ENCODE measurements at places on chromosomes 1 and 21. TPM values are rescaled to one million over a fixed set of nuclear protein-coding genes. Genes with fewer than 3 reads are reported as not detected.
A peak's percentile ranks its signal among the peaks of the same experiment; 100 is the strongest.

DNA sequence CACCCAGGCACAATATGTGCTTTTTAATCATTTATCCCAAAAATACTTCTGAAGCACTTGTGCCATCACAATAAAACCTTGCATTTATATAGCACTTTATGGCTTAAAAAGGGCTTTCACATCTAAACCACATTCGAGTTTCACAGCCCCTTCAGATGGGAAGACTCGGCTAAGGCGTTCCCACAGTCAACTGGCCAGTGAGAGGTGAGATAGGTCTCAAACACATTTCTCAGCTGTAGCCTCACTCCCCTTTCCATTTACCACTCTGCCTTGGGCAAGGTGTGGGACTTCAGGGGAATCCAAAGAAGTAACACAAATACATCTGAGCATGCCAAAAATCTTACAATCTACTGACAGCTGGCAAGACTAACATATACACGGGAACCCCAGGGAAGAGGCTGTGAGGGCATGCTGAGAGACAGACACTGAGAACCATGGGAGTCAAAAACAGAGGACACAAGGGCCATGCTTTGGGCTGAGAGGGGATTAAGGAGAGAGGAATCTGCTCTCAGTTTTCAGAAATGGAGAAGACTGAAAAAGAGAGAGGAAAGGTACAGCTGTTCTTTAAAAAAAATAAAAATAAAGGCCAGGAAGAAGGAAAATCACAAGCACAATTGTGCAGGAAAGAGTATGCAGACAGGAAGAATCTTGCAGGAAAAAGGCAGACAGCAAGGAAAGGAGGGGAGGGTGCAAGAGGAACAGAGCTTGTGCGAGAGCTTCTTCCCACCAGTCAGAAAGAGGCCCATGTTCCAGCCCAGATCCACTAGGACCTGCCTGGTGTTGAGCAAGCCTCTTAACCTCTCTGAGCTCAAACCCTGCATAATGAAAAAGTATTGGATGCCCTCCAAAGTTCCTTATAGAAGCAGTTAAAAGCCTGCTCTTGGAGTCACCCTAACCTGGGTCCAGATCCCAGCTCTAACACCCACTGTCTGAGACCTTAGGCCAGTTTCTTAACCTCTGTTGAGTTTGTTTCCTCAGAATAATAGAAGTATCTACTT, 73.5 kb downstream of the JAK1 start:
- H3K27ac ChIP-seq = no peak overlapping the region
- no peak overlapping the region for H3K4me3 ChIP-seq
- peaks cover 75% of the 10 kb centered on the region for H3K4me1 ChIP-seq
- no peaks in the 10 kb centered on the region for H3K36me3 ChIP-seq
- H3K27me3 ChIP-seq = no peaks in the 10 kb centered on the region

Gene LCE1A
- 502 TPM for total RNA-seq

GRCh38 chr1:194734970-194735369, 1548.6 kb upstream of the B3GALT2 start:
- no peak overlapping the region for H3K27ac ChIP-seq
- H3K4me1 ChIP-seq = no peaks in the 10 kb centered on the region
- no peak overlapping the region for H3K4me3 ChIP-seq
- H3K27me3 ChIP-seq = no peaks in the 10 kb centered on the region
- H3K36me3 ChIP-seq = no peaks in the 10 kb centered on the region

DNA sequence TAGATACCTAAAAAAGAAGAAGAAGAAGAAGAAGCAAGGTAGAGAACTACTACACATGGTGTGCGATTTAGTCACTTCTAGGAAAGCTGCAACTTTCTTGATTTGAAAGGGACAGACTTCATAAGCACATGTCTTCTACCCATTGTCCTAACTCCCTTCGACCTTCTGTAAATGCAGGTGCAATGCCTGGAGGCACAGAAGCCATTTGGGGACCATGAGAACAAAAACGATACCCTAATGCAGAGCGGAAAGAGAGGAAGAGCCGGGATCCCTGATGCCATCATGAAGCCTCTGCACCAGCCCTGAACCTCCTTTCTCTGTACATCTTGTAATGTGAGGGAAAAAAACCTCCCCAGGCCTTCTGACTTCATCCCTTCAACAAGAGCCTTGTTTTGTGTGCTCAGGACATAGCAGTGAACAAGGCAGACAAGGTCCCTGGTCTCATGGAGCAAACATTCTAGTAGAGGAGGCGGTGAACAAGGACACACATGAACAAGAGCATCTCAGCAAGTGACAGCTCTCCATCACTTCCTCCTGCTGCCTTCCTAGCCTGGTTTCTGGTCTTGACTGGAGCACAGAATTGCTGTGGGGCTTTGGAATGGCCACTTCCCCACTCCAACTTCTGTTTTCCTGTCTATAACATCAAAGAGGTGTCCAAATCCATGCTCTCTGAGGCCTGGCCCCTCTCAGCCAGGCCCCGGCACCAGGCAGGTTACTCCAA, 5.5 kb upstream of the LAPTM5 start:
- peaks cover 9% of the 10 kb centered on the region for H3K4me1 ChIP-seq
- no peaks in the 10 kb centered on the region for H3K27me3 ChIP-seq
- H3K36me3 ChIP-seq = no peaks in the 10 kb centered on the region
- H3K4me3 ChIP-seq = no peak overlapping the region
- no peak overlapping the region for H3K27ac ChIP-seq

GRCh38 chr1:104264521-104264920, 514.8 kb downstream of the AMY1C start:
- no peaks in the 10 kb centered on the region for H3K27me3 ChIP-seq
- no peak overlapping the region for H3K4me3 ChIP-seq
- no peaks in the 10 kb centered on the region for H3K4me1 ChIP-seq

DNA sequence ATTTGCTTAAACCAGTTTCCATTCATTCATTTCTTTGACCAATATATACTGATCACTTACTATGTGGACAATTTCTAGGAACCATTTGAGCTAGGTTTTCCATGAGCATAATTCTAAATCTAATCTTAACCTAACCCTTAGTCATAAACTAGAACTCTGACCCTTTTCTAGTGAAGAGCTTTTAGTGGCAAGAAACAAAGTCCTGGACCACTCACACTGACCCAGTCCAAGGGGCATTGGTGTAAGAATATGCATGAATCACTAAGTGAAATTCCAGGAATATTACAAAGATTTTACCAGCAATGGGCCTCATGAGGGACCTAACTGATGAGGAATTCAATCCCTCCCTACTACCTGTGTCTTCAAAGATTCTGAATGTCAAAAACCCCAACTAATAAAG, 40.6 kb upstream of the SLC2A1 start:
- H3K27ac ChIP-seq = no peak overlapping the region
- no peak for DNase-seq
- no peaks in the 10 kb centered on the region for H3K4me1 ChIP-seq
- H3K27me3 ChIP-seq = no peaks in the 10 kb centered on the region
- no peaks in the 10 kb centered on the region for H3K36me3 ChIP-seq
- H3K4me3 ChIP-seq = no peak overlapping the region

- H3K4me3 ChIP-seq = peak overlapping the region; percentile 23
- no peak for DNase-seq
- peak overlapping the region; percentile 87 for H3K27ac ChIP-seq
- H3K36me3 ChIP-seq = no peaks in the 10 kb centered on the region
- H3K4me1 ChIP-seq = peaks cover 96% of the 10 kb centered on the region
Observed at GRCh38 chr1:10775763-10776162, 20.7 kb downstream of the CASZ1 start.

Gene GBP1
- total RNA-seq = 13.0 TPM

DNA sequence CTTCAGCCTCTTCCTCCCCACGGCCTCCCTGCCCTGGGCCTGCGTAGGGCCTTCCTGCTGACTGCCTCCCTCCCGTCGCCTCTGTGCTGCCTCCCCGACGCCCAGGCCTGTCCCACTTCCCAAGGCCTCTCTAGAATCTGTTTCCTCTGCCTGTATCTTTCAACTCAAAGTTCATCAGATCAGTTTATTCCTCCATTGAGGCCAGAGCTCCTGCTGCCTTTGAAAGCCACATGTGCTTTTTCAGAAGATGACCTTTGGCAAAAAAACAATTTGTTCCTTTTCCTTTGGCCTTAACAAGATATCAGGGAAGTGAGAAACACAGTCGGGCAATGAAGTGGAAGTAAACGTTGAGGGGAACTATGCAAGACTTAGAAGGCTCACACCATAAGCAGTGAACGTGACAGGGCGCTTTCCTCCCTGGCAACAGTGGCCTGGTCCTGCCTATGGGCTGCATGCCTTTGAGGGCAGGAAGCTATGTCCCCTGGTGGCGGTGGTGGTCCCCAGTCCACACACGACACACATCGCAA, 85.9 kb downstream of the PSMG1 start:
- no peaks in the 10 kb centered on the region for H3K27me3 ChIP-seq
- no peak for DNase-seq
- H3K4me3 ChIP-seq = no peak overlapping the region
- no peaks in the 10 kb centered on the region for H3K36me3 ChIP-seq

DNA sequence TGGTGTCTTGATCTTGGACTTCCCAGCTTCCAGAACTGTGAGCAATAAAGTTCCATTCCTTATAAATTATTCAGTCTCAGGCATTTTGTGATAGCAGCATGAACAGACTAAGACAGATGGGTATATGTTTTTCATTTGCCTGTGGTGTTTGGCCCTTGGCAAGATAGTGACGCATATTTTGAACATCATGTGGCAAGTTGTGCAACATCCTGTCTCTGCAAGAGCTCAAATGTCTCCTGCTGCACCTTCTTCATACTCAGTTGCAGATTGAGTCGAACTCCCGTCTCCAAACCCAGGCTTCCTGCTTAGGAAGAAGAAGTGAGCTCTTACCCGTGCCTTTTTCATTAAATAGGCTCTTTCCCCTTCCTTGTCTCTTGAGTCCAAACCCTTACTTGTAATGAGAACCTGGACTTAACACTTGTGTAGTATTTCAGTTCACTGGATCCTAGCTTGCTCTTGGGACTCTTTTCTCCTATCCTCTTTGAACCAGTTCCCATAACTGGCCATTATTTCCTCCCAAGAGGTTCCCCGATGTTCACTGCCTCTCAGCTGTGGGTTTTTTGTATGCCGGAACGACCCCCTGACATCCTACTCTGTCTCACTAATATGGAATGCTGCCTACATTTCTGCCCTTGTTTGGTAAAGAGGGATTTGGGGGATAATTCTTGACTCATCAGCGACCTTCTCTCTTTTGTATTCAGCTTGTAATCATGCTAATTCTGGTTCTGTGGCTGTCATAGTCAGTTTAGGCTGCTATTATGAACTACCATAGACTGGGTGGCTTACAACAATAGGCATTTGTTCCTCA, 125.0 kb upstream of the KCNK2 start:
- H3K27ac ChIP-seq = peak overlapping the region; percentile 7
- no peaks in the 10 kb centered on the region for H3K36me3 ChIP-seq
- no peaks in the 10 kb centered on the region for H3K27me3 ChIP-seq
- DNase-seq = peak; percentile 68
- no peaks in the 10 kb centered on the region for H3K4me1 ChIP-seq

GRCh38 chr1:231278100-231278790, 37.2 kb downstream of the GNPAT start:
- no peak overlapping the region for H3K27ac ChIP-seq
- peaks cover 43% of the 10 kb centered on the region for H3K36me3 ChIP-seq
- DNase-seq = no peak
- no peak overlapping the region for H3K4me3 ChIP-seq
- no peaks in the 10 kb centered on the region for H3K4me1 ChIP-seq
- no peaks in the 10 kb centered on the region for H3K27me3 ChIP-seq

Gene S100A14
- total RNA-seq = 359 TPM

GRCh38 chr1:112034277-112034676, 44.8 kb upstream of the KCND3 start:
- no peaks in the 10 kb centered on the region for H3K27me3 ChIP-seq
- no peaks in the 10 kb centered on the region for H3K36me3 ChIP-seq
- no peak overlapping the region for H3K27ac ChIP-seq
- no peak for DNase-seq

Data from suprapubic skin (tissue), 4 donors.